ENCODE measurements at places on chromosomes 6 and 20. TPM values are rescaled to one million over a fixed set of nuclear protein-coding genes. Genes with fewer than 3 reads are reported as not detected.
A peak's percentile ranks its signal among the peaks of the same experiment; 100 is the strongest.

GRCh38 chr6:37308069-37308815, 45.5 kb upstream of the RNF8 start:
- H3K27me3 ChIP-seq: no peaks in the 10 kb centered on the region
- H3K4me1 ChIP-seq: peaks cover 25% of the 10 kb centered on the region
- no peak for DNase-seq
- H3K4me3 ChIP-seq: no peak overlapping the region

TNFRSF6B gene
- total RNA-seq: not detected

DNA sequence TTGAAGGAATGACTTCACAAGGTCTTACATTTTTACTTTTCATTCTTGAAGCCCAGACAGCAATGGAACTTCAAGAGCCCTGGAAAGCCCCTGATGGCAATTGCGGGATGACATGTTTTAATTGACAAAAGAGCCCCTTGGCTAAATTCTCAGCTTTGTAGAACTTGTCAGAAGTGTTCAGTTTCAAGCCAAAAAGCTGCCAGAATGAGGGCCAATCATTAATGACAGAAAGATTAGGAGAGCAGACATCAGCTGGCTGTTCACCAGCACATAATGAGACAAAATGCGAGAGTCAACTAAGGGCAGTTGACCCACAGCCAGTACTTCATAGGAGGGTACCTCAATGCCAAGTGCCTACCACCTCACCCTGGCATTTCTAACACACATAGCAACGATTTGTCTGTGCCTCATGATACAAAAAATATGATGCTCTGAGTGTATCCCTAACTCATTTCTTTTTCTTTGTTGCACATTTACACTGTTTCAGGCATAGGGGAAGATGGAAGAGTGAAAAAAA, 243.1 kb downstream of the MYLK4 start:
- H3K27ac ChIP-seq: no peak overlapping the region
- H3K4me1 ChIP-seq: no peaks in the 10 kb centered on the region
- DNase-seq: no peak
- peaks cover 31% of the 10 kb centered on the region for H3K27me3 ChIP-seq
- H3K36me3 ChIP-seq: no peaks in the 10 kb centered on the region
- no peak overlapping the region for H3K4me3 ChIP-seq

DNA sequence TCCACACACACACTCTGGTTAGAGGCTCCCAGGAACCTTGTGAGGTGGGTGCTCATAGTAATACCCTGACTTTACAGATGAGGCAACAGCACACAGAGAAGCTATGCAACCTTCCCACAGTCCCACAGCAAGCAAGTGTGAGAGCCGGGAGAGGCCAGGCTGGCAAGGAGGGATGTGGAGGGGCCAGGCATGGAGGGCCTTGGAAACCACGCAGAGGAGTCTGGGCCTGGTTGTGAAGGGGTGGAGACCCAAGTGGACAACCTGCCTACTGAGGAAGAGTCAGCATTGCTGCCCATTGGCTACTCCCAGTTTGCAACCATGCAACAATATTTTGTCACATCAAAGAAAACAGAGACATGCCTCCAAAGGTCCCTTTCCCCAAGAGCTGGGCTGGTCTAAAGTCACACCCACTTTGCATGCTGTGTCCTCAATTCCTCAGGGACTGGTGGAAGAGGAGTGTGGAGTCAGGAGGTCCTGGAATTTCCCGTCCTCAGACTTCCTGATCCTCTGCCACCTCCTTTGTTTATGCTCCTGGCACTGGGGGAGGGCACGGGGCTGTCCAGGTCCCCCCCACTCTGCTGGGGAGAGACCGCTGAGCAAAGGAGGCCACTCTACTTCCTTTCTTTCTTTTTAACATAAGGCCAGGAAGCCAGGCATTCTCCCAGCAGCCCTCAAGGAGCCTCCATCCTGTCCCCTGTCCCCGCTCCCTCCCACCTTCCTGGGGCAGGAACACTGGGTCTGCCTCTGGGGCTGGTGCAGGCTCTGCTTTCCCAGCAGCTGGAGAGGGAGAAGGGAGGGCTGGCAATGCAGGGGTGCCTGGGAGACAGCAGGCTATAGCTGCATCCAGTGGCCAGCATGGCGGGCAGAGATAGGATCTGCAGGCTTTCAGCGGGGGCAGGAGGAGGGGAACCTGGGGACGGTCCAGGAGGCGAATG, 68.3 kb downstream of the NOL4L start:
- H3K27ac ChIP-seq: peak overlapping the region; percentile 43
- H3K36me3 ChIP-seq: peaks cover 37% of the 10 kb centered on the region
- H3K4me3 ChIP-seq: no peak overlapping the region

CLPSL1 gene
- total RNA-seq: not detected

DNA sequence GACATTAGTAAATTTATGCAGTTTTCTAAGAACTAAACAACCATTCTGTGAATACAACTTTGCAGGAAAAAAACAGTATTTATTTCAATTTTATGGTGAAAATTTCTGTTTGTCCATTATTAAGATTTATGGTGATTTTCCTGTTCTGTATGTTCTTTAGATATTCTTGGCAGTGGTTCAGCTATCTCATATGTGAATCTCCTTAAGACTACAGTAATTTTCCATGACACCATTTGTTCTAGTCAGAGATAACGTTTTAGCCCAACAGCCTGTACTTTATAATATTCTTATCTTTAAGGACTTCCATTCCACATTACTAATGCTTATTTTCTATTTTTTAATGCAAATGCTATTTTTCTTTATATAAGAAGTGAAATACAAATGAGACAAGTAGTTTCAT, 504.0 kb downstream of the RFPL4B start:
- no peaks in the 10 kb centered on the region for H3K36me3 ChIP-seq
- no peak overlapping the region for H3K27ac ChIP-seq
- no peak overlapping the region for H3K4me3 ChIP-seq
- no peak for DNase-seq
- H3K27me3 ChIP-seq: no peaks in the 10 kb centered on the region

MMS22L gene
- 41.7 TPM for total RNA-seq

OOEP gene
- total RNA-seq: 0.87 TPM

SLA2 gene
- 131 TPM for total RNA-seq

- H3K36me3 ChIP-seq: peaks cover 5% of the 10 kb centered on the region
- peak; percentile 49 for DNase-seq
- H3K27ac ChIP-seq: no peak overlapping the region
- H3K27me3 ChIP-seq: peaks cover 18% of the 10 kb centered on the region
- no peak overlapping the region for H3K4me3 ChIP-seq
Observed at GRCh38 chr6:130362128-130362527, 3.7 kb upstream of the TMEM200A start.

DNA sequence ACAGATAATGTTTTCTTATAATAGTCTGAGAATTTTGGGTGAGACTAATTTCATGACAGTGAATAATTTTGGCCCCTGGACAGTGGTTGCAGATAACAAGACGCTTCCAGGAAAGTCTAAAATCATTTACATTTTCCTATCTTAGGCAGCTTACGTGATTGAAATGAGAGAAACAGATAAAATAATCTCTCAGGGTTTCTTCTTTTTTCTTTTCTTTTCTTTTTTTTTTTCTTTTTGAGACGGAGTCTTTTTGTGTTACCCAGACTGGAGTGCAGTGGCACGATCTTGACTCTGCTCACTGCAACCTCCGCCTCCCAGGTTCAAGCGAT, 4.2 kb upstream of the SERPINB1 start:
- peak overlapping the region; percentile 55 for H3K4me3 ChIP-seq
- peaks cover 8% of the 10 kb centered on the region for H3K36me3 ChIP-seq
- H3K27me3 ChIP-seq: no peaks in the 10 kb centered on the region

RIPPLY2 gene
- not detected for total RNA-seq

- DNase-seq: no peak
- no peak overlapping the region for H3K27ac ChIP-seq
- no peaks in the 10 kb centered on the region for H3K36me3 ChIP-seq
- peaks cover 38% of the 10 kb centered on the region for H3K4me1 ChIP-seq
- no peaks in the 10 kb centered on the region for H3K27me3 ChIP-seq
Observed at GRCh38 chr6:156955494-156956183, 178.5 kb downstream of the ARID1B start.

GABRR1 gene
- not detected for total RNA-seq

DNA sequence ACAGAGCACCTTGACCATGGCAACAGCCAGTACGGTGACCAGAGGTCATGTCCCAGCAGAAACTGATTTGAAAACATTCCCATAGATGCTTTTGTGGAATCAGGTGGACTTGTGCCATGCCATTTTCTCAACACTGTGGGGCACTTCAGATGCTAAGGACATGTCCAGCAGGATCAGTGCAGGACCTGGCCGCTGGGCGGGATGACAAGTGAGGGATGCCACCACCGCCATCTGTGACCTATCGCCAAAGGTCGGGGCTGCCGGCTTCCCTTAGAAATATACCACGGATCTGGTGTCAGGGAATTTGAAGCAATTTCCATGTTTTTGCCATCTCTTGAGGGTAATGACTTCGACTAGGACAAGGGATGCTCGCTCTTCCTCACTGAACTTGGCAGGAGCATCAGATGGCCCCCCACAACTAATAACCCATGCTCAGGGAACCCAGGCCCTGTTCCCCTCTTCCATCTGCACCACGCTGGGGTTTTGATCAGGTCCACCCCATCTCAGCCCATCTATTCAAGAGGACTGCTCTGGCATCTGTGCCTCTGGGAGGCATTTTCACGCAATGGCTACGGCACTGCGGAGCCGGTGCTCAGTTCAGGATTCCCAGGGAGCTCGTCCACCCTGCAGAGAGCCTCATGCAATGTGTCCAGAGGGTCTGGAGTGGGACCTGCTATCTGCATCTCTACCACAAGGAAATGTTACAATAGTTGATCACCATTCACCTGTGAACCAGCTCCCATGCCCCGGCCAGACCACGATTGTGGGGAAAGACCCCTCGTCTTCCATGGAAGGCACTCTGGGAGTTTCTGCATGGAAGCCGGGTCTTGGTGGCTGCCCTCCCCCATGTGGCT, 302.6 kb downstream of the TAF4 start:
- H3K36me3 ChIP-seq: no peaks in the 10 kb centered on the region
- H3K27me3 ChIP-seq: no peaks in the 10 kb centered on the region
- H3K4me1 ChIP-seq: no peaks in the 10 kb centered on the region
- no peak overlapping the region for H3K27ac ChIP-seq
- H3K4me3 ChIP-seq: no peak overlapping the region
- no peak for DNase-seq

DNA sequence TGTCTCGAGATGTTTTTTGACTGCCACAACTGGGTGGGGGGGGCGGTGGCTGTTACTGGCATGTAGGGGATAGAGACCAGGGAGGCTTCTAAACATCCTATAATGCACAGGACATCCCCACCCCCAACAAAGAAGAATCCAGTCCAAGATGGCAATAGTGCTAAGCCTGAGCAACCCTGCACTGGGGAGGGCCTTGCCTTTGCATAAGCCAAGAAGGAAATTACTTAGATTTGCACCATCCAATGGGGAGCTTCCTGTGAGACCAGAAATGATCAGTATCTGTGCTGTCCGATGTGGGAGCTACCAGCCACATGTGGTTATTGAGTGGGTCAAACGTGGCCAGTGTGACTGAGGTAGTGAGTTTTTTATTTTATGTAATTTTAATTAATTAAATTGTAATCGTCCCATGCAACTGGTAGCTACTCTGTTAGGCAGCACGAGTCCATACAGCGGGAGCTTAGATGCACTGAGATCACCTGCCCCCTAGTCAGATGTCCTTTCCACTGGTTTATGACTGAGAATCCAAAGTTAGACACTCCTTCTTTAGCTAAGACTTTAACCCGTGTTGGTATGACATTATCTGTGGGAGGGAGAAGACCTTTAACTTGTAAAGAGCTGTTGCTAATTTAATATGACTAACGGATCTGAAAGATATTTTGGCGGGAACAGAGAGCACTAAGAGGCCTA, 97.4 kb upstream of the NEDD9 start:
- H3K4me1 ChIP-seq: peaks cover 59% of the 10 kb centered on the region
- no peak for DNase-seq
- H3K4me3 ChIP-seq: no peak overlapping the region
- H3K36me3 ChIP-seq: peaks cover 61% of the 10 kb centered on the region
- H3K27me3 ChIP-seq: no peaks in the 10 kb centered on the region
- peak overlapping the region; percentile 62 for H3K27ac ChIP-seq

GRCh38 chr6:78850621-78851020, 16.7 kb upstream of the IRAK1BP1 start:
- DNase-seq: no peak
- no peak overlapping the region for H3K4me3 ChIP-seq

DNA sequence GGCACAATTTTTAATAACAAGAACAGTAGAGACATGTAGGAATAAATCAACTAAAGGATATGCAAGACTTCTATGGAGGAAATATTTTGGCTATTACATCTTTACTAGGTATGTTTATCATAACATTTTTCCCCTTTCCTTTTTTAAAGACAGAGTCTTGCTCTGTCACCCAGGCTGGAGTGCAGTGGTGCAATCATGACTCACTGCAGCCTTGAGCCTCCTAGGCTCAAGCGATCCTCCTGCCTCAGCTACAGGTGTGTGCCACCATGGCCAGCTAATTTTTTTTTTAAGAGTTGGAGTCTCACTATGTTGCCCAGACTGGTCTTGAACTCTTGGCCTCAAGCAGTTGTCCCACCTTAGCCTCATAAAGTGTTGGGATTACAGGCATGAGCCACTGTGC, 37.0 kb downstream of the AKAP7 start:
- peaks cover 3% of the 10 kb centered on the region for H3K36me3 ChIP-seq
- no peaks in the 10 kb centered on the region for H3K27me3 ChIP-seq
- no peak overlapping the region for H3K4me3 ChIP-seq
- no peak overlapping the region for H3K27ac ChIP-seq

TREM2 gene
- not detected for total RNA-seq

GRCh38 chr6:169162249-169162648, 91.4 kb downstream of the THBS2 start:
- no peak overlapping the region for H3K27ac ChIP-seq
- H3K4me1 ChIP-seq: no peaks in the 10 kb centered on the region
- no peak for DNase-seq
- H3K27me3 ChIP-seq: no peaks in the 10 kb centered on the region
- H3K4me3 ChIP-seq: no peak overlapping the region

DNA sequence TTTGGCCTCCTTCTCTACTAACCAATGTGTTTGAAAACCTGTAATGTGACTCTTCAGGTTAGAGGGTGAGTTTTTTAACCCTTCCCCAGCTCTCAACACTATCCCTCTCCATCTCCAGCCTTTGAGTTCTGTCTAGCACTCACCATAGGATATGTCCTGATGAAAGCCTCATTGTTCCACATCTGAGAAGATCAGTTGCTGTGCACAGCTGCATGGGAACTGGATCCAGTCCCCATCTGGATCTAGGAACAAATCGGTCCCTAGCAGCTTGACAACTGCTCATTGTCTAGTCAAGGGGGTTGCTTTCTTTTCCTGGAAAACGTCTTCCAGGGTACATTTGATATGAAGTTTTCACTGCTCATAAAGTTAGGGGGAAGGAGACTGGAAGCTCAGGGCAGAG, 45.4 kb upstream of the AGPAT4 start:
- no peak overlapping the region for H3K4me3 ChIP-seq
- no peak overlapping the region for H3K27ac ChIP-seq
- H3K36me3 ChIP-seq: no peaks in the 10 kb centered on the region
- DNase-seq: no peak
- H3K27me3 ChIP-seq: no peaks in the 10 kb centered on the region

AAR2 gene
- total RNA-seq: 22.7 TPM

GRCh38 chr6:34047913-34048867, 97.7 kb downstream of the GRM4 start:
- peaks cover 9% of the 10 kb centered on the region for H3K4me1 ChIP-seq
- DNase-seq: no peak

TINAG gene
- total RNA-seq: not detected

GRCh38 chr6:52393780-52394179, 26.4 kb upstream of the EFHC1 start:
- H3K27me3 ChIP-seq: no peaks in the 10 kb centered on the region
- DNase-seq: no peak
- H3K27ac ChIP-seq: peak overlapping the region; percentile 78
- peaks cover 95% of the 10 kb centered on the region for H3K4me1 ChIP-seq
- H3K4me3 ChIP-seq: peak overlapping the region; percentile 27

C4A gene
- 5.1 TPM for total RNA-seq
